ENCODE measurements at places on chromosomes 1 and 21.
A peak's percentile ranks its signal among the peaks of the same experiment; 100 is the strongest.

GRCh38 chr1:60911966-60912697 is 170.2 kb upstream of the NFIA start:
- DNase-seq = no peak

GRCh38 chr1:232622981-232623380 is 7.0 kb downstream of the SIPA1L2 start:
- no peak for DNase-seq

GRCh38 chr1:33348194-33348593 is 27.3 kb upstream of the A3GALT2 start:
- DNase-seq = no peak

DNA sequence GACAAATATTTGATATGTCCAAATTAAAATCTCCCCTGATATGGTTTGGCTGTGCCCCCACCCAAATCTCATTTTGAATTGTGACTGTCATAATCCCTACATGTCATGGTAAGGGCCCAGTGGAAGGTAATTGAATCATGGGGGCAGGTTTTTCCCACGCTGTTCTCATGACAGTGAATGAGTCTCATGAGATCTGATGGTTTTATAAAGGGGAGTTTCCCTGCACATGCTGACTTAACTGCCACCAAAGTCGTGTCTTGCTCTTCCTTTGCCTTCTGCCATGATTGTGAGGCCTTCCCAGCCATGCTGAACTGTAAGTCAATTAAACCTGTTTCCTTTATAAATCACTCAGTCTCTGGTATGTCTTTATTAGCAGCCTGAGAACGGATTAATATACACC is 207.0 kb downstream of the BARHL2 start:
- DNase-seq = no peak

- peak; percentile 82 for DNase-seq
These were observed 23.0 kb upstream of the NEK2 start for GRCh38 chr1:211698161-211699026.

GRCh38 chr1:163583661-163584181 is 262.0 kb downstream of the NUF2 start:
- DNase-seq = no peak

DNA sequence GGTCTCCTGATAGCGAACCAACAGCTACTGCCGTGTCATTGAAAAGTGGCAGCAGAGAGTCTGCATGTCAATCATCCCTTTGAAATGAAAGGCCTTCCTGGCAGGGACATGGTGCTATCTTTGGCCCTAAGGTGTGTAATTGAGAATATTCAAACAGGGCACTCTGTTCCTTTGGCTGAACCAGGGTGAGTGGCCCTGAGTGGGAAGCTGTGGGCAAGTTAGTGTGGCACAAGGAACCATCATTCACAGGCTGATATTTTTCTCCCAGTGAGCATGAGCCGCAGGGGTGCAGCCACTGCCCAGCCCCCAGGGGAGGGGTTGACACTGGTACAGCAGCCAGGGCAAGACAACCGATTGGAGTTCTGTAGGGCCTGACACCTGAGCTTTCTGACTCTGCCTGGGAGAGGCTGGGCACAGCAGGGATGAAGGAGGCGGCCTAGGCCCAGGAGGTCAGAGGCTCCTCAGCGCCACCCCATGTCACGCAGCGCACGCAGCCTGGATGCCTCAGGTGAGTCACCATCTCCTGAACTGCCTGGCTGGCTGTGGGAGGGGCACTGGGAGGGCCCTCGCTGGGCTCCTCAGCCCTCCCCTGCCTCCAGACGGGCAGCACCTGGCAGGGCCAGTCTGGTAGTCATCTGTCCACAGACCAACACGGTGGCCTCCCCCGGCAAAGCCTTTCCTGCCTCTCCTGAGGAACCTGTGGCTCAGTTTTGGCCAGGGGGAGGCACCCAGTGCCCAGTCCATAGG is 13.2 kb downstream of the QSOX1 start:
- DNase-seq = no peak

All from CD4-positive, alpha-beta T cell treated with Interleukin-6 for 4 hours (primary cell).